ENCODE measurements at places on chromosomes 3 and 15. TPM values are rescaled to one million over a fixed set of nuclear protein-coding genes. Genes with fewer than 3 reads are reported as not detected.

HLTF gene
- 20.0 TPM for total RNA-seq

C3orf85 gene
- total RNA-seq = not detected

COL6A5 gene
- 6.3 TPM for total RNA-seq

ADAMTS7 gene
- total RNA-seq = 9.1 TPM

GALNT15 gene
- 10.3 TPM for total RNA-seq

SLC6A11 gene
- 0.17 TPM for total RNA-seq

AKAP13 gene
- 450 TPM for total RNA-seq

TRIM42 gene
- total RNA-seq = not detected

CX3CR1 gene
- 8.3 TPM for total RNA-seq

DNA sequence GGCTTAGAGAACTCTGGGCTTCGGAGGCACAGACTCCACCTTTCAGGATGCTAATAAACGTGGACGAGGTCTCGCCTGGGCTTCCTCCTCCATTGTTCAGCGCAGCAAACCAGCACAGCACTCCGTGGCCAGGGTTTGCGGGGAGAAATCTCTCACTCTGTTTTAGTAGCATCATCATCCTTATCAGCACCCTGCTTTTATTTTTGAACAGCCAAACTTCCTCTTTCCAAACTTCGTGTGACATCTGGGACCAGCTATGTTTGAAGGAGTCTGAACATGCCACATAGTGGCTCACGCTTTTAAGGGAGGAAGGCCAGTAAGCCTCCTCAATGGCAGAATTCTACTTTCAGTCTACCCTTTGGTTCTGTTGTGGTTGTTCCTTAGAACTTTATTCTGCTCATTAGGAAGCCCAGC lies 149.0 kb downstream of the PGPEP1L start:
- DNase-seq = no peak

DNA sequence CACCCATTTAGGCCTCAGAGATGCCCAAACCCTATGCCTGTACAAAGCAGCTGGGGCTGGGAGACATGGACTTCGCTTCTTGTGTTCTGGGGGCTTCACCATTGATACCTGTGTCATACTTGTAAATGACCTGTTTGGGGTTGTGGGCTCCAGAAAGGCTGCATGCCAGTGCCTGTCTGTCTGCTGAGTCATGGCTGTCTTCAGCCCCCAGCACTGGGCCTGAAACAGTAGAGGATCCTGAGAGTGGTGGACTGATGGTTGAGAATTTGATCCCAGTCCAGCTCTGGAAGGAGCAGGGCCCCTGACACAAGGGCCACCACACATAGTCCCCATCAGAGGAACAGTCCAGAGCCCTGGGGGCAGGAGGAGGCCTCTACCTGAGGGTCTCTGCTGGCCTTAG lies 24.6 kb upstream of the APEH start:
- no peak for DNase-seq

- DNase-seq = no peak
These were observed 682 bp downstream of the ETFA start for GRCh38 chr15:76310475-76311099.

DNA sequence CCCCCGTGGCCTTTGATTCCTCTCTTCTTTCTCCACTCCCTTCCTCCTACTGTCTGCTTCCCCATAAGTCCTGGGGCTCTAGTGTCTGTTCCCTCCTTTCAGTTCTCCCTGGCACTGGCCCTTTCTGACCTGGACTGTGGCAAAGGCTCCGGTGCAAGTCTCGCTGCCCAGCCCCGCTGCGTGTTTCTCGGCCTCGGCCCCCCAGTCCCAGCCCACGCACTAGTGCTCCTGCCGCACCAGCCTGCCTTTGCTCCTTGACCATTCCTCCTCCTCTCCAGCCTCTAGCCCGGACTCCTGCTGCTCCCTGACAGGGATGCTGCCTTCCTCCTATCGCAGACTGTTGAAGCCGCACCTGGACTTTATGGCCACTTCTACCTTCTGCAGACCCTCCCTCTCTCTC lies 2.1 kb downstream of the TM6SF1 start:
- no peak for DNase-seq

GRCh38 chr15:29110176-29110575 lies 159.4 kb downstream of the NSMCE3 start:
- DNase-seq = no peak

DNA sequence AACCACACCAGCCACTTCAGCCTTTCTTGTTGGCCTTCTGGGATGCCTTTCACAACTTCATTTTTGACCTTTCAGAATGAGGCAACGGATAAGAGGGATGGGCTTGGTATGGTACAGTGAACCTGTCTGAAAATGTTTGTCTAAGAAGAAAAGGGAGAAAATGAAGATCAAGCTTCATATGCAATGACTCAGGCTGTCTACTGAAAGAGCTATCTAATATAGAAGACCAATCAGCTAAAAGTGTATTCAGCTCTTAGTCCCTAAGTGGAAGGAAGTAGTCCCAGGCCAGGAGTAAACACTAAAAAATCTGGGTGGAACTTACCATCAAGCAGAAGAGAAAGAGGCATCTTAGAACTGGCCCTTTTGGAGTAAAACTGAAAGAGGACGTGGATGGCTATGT lies 12.2 kb upstream of the UPK1B start:
- DNase-seq = no peak

GRCh38 chr3:25427563-25427941 lies 511 bp upstream of the RARB start:
- no peak for DNase-seq

DNA sequence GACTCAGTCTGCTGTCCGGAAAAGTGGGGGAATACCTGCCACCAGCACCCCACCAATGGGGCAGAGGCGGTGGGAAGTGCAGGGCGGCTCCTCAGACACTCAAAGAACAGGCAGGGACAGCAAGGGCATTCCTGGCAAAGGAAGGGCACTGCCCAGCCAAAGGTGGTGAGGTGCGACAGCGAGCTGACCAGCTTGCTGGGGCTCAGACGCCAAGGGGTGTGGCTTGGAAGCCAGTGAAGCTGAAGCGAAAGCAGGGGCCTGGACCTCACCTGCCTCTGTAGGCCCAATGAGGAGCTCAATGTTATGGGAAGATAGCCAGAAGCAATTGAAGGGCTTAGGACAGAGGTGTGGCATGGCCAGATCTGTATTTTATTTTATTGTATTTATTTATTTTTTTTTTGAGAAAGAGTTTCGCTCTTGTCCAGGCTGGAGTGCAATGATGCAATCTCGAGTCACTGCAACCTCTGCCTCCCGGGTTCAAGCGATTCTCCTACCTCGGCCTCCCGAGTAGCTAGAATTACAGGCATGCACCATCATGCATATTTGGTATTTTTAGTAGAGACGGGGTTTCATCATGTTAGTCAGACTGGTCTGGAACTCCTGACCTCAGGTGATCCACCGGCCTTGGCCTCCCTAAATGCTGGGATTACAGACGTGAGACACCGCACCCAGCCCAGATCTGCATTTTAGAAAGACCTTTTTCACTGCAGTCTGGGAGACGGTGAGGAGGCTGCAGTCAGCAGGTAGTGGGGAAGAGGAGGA lies 4.4 kb upstream of the LMAN1L start:
- DNase-seq = peak; percentile 84

DNA sequence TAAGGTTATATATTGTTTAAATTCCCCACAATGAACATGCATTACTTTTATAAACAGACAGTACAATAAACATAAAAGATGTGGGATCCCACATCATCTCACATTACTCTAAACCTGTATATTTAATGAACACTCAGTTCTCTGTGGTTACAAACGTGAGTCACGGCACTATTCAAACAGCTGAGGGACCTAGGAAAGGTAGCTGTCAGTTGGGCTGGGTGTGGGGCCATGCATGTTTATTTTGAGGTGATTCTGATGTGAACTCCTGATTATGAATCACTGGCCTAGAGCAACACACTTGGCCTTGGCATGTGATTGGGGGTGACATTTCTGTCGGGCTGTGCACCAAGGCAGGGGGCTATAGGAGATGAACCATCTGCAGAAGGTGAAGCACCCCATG lies 147.6 kb upstream of the HACD2 start:
- no peak for DNase-seq

DNA sequence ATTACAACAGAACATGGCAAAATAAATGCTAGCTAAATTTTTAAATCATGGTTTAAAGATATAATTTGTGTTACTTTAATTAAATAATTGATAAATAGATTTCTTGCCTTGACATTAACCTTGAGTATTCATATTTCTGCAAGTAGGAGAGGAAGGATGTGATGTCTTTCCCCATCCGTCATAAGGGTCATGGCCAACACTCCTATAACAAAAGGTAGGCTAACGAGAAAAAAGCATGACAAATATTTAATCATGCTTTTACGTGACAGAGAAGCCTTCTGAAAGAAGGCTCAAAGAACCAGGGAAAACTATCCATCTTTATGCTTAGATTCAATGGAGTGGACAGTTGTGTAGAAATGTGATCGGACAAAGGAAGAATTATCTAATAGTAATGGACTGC lies 135.2 kb downstream of the SERPINI1 start:
- DNase-seq = no peak

DNA sequence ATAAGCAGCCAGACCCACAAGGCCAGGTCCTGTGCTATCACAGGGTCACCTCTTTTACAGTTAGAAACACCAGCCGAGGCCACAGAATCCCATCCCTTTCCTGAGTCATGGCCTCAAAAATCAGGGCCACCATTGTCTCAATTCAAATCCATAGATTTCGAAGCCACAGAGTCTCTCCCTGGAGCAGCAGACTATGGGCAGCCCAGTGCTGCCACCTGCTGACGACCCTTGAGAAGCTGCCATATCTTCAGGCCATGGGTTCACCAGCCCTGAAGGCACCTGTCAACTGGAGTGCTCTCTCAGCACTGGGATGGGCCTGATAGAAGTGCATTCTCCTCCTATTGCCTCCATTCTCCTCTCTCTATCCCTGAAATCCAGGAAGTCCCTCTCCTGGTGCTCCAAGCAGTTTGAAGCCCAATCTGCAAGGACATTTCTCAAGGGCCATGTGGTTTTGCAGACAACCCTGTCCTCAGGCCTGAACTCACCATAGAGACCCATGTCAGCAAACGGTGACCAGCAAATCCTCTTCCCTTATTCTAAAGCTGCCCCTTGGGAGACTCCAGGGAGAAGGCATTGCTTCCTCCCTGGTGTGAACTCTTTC lies 39.6 kb downstream of the TGM4 start:
- peak; percentile 83 for DNase-seq

- no peak for DNase-seq
These were observed 82.3 kb downstream of the ST6GAL1 start for GRCh38 chr3:187012609-187013051.

GRCh38 chr3:105505170-105505569 lies 138.5 kb downstream of the ALCAM start:
- DNase-seq = no peak

DNA sequence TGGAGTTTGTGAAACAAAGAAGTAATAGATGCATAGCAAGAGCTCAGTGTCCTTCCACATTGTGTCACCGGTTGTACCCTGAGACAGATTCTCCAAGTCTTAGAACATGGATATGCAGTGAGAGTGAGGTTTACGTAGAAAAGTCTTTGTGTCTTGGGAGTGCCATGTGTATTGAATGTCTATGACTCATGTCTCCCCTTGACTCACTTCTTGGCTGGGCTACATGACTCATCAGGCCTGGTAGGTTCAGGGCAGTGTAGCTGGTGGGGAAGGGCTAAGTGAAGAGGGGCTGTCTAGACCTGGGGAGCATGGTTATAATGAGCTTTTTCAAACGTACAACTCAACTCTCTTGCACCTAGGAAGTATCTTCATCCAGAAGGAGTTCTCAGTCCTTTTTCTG lies 167.4 kb downstream of the GAP43 start:
- DNase-seq = no peak

DNA sequence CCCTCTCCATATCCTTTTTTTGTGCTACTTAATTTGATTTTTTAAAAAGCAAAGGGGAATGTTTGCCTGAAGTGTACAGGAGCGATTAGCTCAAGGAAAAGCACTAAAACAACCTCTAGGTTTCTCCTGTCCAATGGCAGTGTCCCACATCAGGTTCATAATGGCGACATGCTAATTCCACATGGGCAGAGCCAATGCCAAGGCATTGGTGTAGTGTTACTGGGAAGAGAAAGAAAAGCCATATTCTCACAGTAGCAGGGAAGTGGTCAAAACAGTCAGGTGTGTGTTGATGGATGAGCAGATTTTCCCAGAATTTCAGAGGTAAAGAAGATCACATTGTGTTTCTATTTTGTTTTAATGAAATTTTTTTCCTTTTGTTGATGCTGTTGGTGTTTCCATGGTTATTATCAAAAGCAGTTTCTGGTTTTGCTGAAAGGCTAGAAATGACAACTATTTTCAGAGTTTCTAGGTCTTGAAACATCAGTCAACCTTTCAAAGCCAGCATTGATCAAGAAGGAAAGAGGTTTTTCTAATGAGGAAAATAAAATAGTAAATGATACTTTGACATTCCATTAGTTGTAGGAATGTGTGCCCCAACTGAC lies 65.2 kb downstream of the FNDC3B start:
- DNase-seq = no peak

- DNase-seq = no peak
These were observed 63.7 kb downstream of the DUT start for GRCh38 chr15:48394970-48395369.

GRCh38 chr3:161323926-161324621 lies 47.2 kb downstream of the SPTSSB start:
- DNase-seq = no peak

DNA sequence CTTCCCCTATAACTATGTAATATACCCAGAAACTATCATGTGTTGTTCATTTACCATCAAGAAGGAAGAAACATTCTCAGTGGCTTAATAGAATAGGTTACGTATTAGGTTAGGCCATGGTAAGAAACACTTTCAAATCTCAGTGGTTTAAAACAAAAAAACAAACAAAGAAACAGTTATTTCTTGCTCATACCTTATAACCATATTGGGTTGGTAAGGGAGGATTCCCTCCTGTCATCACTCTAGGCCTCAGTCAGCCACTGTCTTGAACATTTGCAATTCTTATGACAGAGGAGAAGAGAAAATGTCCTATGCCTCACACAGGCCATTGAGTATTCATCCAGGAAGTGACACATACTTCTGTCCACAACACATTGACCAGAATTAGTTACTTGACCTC lies 727.7 kb upstream of the NECTIN3 start:
- no peak for DNase-seq

GRCh38 chr3:2568156-2568555 lies 469.5 kb downstream of the CNTN4 start:
- DNase-seq = no peak

GRCh38 chr15:99140590-99140989 lies 35.7 kb downstream of the SYNM start:
- DNase-seq = no peak

GRCh38 chr3:72123908-72124441 lies 339.0 kb upstream of the PROK2 start:
- DNase-seq = no peak

DNA sequence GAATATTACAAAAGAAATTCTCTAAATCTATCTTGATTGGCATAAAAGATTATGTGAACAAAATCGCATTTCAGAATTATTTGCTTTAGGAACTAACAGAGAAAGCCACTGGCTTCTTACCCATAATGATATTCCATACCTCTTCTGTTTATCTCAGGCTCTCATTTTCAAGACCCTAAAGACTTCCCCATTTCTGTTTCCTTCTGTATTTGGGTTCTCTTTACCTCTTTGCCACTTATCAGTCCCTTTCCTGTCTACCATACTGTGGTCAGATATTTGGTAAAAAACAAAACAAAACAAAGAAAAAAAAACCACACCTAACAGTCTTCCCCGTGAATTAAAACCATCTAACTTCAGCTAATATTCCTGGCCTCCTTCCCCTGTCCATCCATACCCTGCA lies 108.5 kb downstream of the LRRC28 start:
- no peak for DNase-seq
